ENCODE measurements at places on chromosomes 2 and 18. TPM values are rescaled to one million over a fixed set of nuclear protein-coding genes. Genes with fewer than 3 reads are reported as not detected.

The TP53I3 gene
- 8.8 TPM for total RNA-seq

The PROM2 gene
- 2.9 TPM for total RNA-seq

The HOXD13 gene
- total RNA-seq = 2.1 TPM

DNA sequence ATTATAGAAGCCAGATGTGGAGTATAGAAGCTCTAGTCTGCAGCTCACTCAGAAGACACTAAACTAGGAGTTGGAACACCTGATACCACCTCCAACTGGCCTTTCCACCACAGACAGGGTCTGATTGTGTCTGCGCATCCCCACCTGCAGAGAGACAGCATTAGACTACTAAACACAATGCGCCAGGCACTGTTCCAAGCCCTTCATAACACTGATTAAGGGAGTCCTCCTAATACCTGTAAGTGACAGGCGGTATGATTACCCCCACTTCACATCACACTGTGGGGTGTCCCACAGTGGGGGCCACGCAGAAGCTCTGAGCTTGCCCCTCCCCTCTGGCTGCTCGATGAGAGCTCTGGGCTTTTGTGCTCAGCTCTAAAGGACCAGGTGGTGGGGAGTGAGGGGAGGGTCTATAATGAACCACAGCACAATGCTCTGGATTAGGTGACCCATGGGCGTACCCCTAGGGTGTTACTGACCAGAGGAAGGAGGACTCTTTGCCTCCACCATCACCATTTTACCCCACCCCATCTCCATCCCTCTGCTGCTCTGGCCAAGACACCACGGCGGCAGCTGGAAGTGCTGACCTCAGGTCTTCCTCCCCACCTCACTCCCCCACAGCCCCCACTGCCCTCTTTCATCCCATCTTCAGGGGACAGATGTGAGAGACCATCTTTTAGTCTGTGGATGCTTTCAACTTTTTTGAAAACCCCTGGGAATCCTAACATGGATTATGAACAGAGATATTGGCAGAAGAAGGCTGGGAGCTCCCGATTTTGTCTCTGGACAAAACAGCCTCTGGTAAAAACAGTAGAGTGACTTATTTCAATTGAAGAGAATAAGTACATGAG, 145.1 kb downstream of the GFPT1 start:
- no peak for DNase-seq

DNA sequence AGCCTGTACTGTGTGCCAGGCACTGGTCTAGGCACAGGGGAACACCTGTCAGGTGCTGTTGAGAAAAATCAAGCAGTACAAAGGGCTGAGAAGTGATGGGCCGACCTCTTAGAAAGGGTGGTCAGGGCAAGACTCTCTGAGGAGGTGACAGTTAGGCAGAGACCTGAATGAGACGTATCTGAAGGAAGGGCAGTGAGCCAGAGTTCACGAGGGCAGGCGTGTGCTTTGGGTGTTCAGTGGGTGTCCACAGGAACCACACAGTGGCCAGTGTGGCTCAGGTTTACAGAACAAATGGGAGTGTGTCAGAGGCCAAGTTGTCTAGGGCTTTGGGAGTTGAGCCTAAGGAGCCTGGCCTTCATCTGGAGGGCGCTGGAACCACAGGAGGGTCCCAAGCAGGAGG, 6.2 kb downstream of the ARMC9 start:
- no peak for DNase-seq

The M1AP gene
- total RNA-seq = not detected

GRCh38 chr2:180364719-180365118, 357.6 kb upstream of the CWC22 start:
- no peak for DNase-seq

GRCh38 chr2:173874894-173875237, 90.3 kb downstream of the SP3 start:
- DNase-seq = no peak

The ELOA2 gene
- not detected for total RNA-seq

DNA sequence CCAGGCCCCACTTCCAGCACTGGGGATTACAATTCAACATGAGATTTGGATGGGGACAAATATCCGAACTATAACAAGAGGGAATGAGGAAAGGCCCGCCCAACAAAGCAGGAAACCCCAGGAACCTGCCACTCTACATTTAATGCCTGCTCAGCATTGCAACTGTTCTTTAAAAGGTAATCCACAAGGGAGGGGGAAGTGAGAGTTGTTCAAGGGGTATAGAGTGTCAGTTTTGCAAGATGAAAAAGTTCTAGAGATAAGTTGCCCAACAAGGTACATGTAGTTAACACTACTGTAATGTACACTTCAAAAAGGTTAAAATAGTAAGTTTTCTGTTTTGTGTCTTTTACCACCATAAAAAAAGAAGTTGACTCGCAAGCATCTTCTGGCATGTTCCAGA, 137.6 kb downstream of the MBD2 start:
- DNase-seq = no peak

The CCDC85A gene
- 10.2 TPM for total RNA-seq

GRCh38 chr2:75113231-75113869, 86.0 kb downstream of the TACR1 start:
- DNase-seq = no peak

DNA sequence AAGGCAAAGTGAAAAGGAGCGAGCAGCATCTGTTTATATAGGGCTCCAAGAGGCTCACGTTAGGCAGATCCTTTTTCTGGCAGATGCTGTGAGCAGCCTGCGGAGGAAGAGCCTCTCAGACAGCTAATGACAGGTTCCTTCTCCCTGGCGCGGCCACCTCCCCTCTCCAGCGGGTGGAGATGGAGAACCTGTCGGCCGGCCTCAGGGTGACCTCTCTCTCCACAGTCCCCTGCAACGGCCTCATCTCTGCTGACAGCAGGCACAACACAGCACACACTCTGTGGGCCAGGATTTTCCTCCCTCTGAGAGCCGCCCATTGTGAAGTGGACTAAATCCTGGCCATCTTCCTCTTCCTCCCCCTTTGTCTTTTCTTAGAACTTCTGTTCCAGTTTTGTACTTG, 119.8 kb downstream of the PRKCE start:
- DNase-seq = no peak

- DNase-seq = peak; percentile 55
Observed at GRCh38 chr2:86372641-86373502, 35.4 kb upstream of the REEP1 start.

DNA sequence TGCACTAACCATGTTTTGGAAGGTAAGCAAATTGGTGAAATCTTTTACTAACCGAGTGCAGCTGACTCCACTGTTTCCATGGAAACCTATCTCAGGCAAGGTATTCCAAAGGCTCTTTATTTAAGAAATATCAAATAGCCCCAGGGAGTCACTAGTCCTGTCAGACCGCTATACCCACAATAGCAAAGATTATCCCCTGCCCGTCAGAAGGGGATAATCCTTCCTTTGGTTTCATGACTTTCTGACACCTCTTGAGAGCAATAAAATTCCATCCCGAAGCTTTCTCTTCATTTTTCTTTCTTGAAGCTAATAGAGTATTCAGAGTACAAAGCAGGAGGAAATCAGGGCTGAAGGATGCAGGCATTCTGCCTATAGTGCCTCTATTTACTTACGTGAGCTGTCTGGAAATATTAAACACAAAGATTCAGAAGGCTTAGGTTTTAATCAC, 34.7 kb upstream of the MAP2 start:
- peak; percentile 58 for DNase-seq

GRCh38 chr2:12949406-12949805, 232.7 kb downstream of the TRIB2 start:
- DNase-seq = no peak

GRCh38 chr2:73077424-73077795, 5.9 kb upstream of the SFXN5 start:
- DNase-seq = no peak

- DNase-seq = peak; percentile 30
Observed at GRCh38 chr18:47754311-47755101, 176.0 kb downstream of the SMAD2 start.

DNA sequence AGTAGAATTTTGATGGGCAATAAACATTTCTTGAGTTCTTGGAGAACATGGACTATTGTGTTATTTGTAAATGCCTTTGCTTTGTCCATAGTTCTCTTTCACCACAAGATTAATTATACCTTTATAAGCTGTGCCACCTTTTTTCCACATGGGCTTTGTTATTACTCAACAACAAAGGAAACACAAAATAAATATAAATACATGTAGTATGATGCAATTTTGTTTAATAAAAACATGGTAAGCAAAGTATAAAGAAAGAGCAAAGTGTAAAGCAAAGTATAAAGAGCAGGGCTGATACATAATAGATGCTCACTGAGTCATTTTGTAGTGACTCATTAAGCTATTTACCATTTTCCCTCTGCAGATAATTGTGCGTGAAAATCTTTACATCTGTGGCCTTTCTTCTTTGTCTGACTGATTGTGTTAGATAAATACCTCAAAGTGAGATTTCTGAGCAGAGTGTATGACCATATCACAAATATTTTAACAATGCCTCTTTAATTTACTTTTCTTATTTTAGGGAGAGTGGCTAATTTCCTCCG, 80.9 kb downstream of the CERS6 start:
- DNase-seq = peak; percentile 27

DNA sequence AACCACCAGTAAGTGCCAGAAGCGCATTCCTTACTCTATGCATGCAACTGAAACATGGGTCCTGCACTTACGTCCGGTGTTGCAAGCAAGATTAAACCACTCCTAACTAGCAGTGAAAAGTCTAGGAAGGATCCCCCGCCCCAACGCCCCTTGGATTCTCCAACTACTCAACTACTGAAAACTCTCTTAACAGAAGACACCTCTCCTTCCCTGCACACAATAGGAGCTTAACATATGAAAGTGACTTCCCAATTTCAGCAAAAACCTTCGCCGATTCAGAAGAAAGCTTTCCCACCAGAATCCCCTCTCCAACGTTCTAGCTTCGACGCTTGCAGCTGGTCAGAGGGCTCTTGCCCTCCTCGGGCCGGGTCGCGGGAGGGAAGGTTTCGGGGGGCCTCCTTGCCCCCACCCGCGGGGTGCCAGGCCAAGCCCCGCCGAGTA, 578 bp downstream of the IWS1 start:
- peak; percentile 59 for DNase-seq

The MSTN gene
- 1.2 TPM for total RNA-seq

GRCh38 chr2:109173311-109174171, 44.5 kb downstream of the SH3RF3 start:
- peak; percentile 87 for DNase-seq

GRCh38 chr2:88933980-88934379, 242.5 kb downstream of the RPIA start:
- peak; percentile 23 for DNase-seq

- no peak for DNase-seq
Observed at GRCh38 chr18:79515331-79515730, 119.6 kb downstream of the NFATC1 start.

DNA sequence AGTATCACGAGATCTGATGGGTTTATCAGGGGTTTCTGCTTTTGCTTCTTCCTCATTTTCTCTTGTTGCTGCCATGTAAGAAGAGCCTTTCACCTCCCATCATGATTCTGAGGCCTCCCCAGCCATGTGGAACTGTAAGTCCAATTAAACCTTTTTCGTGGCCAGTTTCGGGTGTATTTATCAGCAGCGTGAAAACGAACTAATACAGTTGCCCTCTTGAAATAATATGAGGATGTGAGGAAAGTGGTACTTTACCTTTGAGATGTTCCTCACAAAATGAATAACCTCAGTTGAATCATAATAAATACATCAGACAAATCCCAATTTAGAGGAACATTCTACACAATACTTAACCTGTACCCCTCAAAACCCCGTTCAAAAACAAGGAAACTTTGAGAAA, 356.4 kb downstream of the CPS1 start:
- DNase-seq = no peak

The TSHZ1 gene
- 5.9 TPM for total RNA-seq

DNA sequence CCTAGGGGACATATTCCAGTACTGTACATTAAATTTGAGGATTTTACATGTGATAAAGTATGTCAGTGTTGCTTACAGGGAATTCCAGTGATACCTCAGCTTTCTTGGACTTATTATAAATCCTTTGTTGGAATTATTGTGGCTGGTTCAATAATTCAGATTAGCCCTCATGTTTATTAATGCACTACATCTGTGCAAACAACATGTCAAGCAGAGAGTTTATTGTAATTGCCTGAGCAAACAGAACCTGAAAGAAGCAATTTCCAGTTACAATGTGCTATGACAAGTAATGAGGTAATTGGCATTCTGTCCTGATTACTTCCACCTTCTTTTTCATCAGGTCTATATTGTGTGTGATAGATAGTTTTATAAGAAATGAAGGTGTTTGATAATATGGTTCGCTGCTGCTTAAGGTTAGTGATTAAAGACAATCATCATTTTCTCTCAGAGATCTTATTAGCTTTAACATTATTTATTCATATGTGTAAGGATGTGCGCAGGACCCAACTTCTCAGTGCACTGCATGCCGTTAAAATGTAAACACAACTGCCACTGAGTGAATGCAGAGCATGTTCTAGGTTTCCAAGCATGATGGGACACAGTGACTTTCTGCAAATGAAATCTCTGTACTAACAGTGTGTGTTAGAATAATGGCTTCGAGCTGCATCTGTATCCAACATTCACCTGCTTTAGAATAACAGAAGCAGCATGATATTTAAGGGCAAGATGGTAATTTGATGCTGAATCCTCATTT, 973.7 kb upstream of the POU3F3 start:
- DNase-seq = no peak

The DYNAP gene
- total RNA-seq = not detected

GRCh38 chr2:191341436-191341835, 96.2 kb downstream of the MYO1B start:
- DNase-seq = no peak

The DPP4 gene
- total RNA-seq = 17.5 TPM

DNA sequence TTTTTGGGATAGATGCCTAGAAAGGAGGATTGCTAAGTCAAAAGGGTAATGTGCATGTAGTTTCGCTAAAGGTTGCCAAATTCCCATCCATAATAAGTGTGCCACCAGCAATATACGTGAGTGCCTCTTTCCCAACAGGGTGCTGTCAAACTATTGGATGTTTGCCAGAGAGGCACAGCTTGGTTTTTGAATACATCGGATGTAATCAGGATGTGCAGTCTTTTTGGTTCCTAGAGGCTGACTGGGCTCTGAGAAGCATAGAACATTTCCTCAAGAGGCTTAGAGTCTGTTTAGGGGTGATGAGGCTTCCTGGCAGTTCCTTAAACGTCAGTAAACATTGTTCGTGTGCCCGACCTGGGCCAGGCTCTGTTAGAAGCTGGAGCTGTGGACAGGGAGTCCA, 28.0 kb downstream of the AGAP1 start:
- DNase-seq = no peak

DNA sequence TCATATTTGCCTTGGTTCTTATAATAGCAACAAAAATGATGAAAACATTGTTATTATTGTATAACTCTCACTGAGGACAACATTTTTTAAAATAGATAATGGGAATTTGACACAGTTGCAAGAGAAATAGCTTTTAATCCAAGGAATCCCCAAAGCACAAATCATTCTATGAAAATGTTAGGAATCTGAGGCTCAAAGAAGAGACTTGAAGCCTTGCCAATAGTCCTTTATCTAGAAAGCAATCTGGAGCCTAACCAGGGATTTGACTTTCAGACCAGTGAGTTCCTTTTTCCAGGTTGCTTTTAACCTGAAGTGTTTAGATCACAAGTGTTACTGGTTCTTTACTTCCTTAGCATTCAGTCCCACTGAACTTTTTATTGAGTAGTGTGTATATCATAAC, 574.5 kb upstream of the ZEB2 start:
- DNase-seq = peak; percentile 72

GRCh38 chr2:196983934-196984333, 57.4 kb upstream of the PGAP1 start:
- DNase-seq = no peak
